ENCODE measurements at places on chromosomes 5 and 9. TPM values are rescaled to one million over a fixed set of nuclear protein-coding genes. Genes with fewer than 3 reads are reported as not detected.

DNA sequence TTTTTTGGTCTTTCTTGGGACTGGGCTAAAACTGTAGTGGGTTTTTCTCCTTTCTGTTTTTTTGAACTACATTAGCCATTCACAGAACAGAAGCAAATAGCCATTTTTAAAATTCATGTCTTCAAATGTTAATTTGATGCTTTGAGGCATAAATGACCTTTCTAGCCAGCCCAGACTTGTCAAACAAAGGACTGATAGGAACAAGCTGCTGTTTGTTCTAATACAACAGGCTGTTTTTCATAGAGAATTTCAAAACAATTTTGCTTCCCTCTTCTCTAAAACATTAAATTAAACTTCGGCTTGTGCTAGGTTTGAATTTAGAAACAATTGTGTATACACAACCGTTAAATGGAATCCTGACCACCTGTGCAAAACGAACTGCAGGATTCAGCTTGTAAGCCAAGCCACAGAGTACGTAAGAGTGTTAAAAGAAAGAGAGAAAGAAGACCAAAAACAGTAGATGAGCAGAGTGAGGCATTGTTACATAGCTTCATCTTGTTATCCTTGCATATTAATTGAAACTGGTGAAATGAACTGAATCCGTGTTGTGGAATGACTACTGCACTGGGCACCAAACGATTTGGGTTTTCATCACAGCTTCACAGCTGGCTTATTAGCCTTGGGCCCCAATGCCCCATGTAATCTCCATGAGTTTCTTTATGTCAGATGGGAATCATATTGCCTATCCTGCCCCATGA, 100.0 kb downstream of the ZSWIM6 start:
- no peak for DNase-seq

Gene CYFIP2
- total RNA-seq, result 11.7 TPM

Gene TRAF1
- 3.9 TPM for total RNA-seq

Gene CXCL14
- total RNA-seq, result under 0.01 TPM

GRCh38 chr9:129264388-129264787, 86.3 kb upstream of the IER5L start:
- DNase-seq, result no peak

GRCh38 chr5:122019919-122020590, 58.0 kb downstream of the LOX start:
- peak; percentile 49 for DNase-seq

Gene FAM78A
- under 0.01 TPM for total RNA-seq

Gene FCHO2
- 13.1 TPM for total RNA-seq

DNA sequence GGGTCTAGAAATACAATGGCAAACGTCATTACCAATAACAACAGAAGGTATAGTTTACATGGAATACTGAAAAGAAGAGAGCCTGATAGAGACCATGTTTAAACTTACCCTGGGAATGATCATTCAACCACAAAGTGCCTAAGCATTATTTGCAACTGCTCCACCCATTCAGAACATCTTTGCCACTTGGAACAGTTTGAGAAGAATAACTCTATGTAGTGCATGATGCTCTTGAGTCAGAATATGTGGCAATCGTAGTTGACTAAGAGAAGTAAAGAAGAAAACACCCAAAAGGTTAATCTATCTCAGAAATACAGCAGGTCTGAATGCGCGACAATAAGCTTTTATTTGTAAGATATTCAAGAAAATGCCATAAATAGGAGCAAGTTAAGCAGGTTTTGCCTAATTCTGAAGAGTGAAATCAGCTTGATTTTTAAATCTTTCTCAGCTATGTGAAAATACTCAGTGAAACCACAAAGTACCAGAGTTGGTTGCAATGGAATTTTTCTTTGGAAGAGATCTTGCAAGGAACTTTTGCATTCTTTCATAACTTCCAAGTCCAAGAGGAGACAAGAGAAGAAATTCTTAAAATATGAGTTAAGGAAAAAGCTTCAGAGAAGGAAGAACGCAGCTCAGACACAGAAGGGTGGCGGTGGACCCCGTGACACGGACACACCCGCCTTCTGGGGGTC, 64.3 kb downstream of the HABP4 start:
- DNase-seq, result peak; percentile 73

Gene GABRA6
- not detected for total RNA-seq

DNA sequence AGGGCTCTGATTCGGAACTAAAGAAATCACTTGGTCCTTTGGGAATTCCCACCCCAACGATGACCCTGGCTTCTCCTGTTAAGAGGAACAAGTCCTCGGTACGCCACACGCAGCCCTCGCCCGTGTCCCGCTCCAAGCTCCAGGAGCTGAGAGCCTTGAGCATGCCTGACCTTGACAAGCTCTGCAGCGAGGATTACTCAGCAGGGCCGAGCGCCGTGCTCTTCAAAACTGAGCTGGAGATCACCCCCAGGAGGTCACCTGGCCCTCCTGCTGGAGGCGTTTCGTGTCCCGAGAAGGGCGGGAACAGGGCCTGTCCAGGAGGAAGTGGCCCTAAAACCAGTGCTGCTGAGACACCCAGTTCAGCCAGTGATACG, 83.4 kb downstream of the GOLPH3 start:
- no peak for DNase-seq

GRCh38 chr9:78609450-78609849, 312.5 kb downstream of the PSAT1 start:
- DNase-seq, result no peak

GRCh38 chr5:176366232-176366894, 1.1 kb downstream of the ARL10 start:
- DNase-seq, result no peak

- no peak for DNase-seq
Observed at GRCh38 chr5:30659417-30659816, 534.1 kb upstream of the CDH6 start.

DNA sequence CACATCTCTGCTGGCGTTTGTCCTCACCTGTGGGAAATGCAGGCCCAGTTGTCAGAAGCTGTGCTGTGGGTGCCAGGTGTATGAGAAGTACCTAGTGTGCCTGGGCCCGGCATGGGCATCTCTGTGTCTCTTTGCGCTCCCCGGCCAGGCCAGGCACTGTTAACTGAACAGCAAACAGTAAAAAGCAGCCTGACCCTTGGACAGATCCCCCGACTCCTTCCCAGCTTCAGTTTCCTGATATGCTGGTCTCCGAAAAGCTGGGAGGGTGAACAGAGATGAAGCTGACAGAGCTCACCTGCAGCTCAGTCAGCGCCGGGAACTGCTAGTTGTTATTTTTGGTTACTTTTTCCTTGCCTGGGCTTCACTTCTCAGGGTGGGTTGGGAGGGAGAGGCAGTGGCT, 28.9 kb downstream of the RXRA start:
- no peak for DNase-seq

DNA sequence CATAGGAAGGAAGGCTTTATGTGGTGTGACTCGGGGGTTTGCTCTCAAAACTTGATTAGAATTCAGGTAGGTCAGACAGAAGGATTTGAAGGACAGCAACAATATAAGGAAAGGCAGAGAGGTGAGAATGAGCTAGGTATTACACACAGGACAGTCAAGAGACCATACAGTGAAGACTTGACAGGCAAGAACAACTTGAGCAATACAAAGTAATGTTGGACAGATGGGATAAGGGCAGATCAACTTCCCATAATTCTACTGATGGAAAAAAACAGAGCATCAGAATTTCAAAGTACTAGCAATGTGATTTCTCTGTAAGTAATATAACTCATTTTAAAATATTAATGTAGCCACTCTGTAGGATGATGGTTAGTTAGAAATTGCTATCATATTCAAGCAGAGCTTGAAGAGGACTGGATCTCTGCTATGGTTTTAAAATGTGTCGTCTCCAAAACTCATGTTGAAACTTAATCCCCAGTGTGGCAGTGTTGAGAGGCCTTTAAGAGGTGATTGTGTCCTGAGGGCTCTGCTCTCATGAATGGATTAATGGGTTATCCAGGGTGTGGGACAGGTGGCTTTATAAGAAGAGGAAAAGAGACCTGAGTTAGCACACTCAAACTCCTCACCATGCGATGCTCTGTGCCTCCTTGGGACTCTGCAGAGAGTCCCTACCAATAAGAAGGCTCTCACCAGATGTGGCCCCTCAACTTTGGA, 22.4 kb upstream of the HOMER1 start:
- DNase-seq, result no peak

Gene TMEM252
- total RNA-seq, result not detected

- DNase-seq, result no peak
Observed at GRCh38 chr5:1639757-1640156, 116.0 kb upstream of the LPCAT1 start.

Gene ST8SIA4
- 0.18 TPM for total RNA-seq

DNA sequence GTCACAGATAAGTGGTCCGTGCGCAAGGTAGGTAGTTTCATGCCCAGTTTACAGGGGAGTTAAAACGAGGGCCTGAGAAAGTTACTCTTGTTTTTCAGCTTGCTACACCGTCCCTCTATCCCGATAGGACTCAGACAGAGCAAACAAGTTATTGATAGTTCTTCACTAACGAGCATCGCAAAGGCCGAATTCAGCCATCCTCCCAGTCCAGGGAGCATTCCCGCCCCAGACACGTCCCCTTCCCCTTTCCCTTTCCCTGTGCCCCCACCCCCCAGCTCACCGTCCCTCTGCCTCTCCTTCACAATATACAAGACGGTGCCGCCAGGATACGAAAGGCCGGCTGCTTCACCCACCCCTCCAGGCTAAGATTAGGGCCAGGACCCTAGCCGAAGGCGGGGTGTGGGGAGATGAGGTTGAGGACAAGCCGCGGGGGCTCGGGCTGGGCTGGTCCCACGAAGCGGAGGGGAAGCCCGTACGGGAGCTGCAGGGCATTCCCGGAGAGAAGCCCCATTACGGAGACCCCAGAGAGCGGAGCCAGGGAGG, 599 bp downstream of the KIAA1191 start:
- DNase-seq, result peak; percentile 4

GRCh38 chr5:135829179-135829578, 5.3 kb upstream of the SLC25A48 start:
- DNase-seq, result no peak

- no peak for DNase-seq
Observed at GRCh38 chr5:165003283-165003682, 1497.9 kb downstream of the MAT2B start.

- DNase-seq, result no peak
Observed at GRCh38 chr5:83789371-83789770, 68.7 kb upstream of the HAPLN1 start.

DNA sequence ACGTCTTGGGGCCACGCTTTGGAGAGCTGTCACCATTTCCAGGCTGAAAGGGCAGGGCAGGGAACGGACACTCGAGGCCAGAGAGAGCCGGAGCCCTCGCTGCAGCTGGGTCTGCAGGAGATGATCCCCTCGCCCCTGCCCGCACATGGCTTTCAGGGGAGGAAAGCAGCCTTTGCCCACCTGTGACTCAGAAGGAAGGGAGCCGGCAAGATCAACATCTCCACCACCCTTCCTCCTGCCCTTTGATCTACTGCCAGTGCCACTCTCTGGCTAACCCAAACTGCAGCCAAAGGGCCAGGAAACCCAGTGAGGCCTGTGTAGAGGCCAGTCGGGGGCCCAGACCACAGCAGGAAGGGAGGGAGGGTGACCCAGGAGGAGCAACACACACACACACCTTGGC, 137.1 kb upstream of the ERCC6L2 start:
- no peak for DNase-seq

DNA sequence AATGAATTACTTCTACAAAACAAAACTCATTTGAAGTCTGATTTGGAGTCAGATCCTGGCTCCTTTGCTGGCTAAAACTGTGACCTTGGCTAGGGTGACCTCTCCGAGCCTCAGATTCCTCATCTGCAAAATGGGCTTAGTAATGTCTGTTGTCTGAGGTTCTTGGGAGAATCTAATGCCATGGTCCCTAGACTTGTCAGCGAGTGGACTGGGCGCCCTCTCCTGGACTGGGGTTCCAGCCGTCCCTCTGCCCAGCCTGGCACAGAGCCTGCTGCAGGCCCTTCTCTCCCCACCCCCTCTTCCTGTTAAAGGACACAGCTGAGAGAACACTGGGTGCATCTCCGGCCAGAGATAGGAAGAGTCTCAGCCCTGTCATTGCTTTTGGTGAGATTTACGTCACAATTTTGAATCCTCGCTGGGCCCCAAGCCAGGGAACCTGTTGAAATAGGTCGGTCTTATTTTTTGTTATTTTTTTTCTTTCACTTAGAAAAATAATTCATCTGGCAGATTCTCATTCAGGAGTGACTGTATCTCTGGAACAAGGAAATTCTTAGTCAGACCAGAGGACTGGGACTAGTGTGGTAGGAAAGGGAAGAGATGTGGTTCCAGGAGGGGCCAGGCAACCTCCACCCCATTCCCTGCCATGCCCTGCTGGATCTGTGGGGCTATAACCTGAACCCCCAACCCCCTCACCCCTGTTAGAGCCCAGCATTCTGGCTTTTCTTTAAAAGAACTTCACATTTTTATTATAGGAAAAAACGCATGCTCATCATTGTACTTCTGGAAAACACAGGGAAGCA, 48.2 kb upstream of the RPL26L1 start:
- peak; percentile 96 for DNase-seq

DNA sequence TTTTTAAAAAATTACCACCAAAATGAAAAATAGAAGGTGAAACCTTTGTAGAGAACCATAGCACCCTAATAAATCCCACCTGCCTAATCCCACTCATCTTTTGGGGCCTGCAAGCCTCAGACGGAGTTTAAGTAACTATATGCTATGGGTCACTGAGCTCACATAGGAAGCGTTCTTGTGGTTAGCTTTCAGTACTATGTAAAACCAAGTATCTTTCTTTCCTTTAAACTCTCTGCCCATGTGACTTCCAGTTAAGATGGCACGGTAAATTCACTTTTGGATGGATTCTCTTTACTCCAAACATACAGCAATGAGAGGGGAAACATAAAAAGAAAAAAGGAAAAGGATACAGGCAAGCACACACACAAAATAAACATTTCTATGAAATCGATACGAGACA, 50.9 kb downstream of the FANCC start:
- no peak for DNase-seq

DNA sequence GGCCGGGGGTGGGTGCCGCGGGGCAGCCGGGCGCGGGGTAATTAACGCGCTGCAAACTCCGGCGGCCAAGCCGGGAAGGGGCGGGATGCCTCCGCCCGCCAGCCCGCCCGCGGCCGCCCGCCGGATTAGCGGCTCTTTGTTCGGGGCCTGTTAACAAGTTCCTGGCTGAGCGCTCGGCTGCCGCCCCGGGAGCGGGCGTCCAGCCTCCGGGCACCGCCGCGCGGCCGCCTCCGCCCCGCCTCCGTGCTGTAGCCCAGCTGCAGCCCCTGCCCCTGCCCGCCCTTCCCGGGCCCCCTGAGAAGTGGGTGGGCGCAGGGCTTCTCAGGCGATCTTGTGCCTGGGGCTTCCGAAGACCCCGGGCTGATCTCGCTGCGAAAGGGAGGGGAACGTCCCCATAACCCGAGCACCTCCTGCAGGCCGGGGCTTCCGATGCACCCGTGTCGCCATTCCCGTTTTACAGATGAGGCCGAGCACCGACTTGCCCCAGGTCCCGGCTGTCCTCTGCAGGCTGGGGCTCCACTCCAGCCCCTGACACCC, 7.5 kb downstream of the UNC5A start:
- DNase-seq, result no peak

GRCh38 chr5:119332978-119333401, 22.8 kb upstream of the TNFAIP8 start:
- DNase-seq, result no peak

Measured in IMR-90 (cell line).